T-helper 9 cell (primary cell): ENCODE measurements at places on chromosomes 5 and 9.

- DNase-seq = no peak
These were observed 11.4 kb upstream of the GRM6 start for GRCh38 chr5:179006564-179006963.

DNA sequence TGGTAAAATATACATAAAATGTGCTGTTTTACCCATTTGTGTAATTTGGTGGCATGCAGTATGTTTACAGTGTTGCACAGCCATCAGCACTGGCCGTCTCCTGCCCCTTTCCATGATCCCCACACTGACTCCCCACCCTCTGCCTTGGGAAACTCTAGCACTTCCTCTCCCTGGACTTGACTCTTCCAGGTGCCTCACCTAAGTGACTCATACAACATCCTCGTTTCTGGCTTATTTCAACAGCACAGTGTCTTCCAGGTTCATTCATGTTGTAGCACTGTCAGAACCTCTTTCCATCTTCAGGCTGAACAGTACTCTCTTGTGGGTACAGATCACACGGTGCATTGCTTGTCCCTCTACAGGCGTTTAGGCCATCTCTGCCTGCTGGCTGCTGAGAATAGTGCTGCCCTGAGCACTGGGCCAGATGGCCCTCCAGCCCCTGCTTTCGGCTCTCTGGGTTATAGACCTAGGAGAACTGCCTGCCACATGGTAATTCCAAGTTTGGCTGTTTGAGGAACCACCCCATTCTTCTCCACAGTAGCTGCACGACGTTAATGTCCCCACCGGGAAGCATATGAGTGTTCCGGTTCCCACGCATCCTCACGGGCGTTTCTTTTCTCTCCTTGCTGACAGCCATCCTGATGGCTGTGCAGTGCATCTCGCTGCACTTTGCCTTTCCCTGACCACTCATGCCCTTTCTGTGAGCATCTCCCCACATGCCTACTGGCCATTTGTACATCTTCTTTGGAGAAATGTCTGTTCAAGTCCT lies 211.8 kb downstream of the FANCC start:
- DNase-seq = no peak

DNA sequence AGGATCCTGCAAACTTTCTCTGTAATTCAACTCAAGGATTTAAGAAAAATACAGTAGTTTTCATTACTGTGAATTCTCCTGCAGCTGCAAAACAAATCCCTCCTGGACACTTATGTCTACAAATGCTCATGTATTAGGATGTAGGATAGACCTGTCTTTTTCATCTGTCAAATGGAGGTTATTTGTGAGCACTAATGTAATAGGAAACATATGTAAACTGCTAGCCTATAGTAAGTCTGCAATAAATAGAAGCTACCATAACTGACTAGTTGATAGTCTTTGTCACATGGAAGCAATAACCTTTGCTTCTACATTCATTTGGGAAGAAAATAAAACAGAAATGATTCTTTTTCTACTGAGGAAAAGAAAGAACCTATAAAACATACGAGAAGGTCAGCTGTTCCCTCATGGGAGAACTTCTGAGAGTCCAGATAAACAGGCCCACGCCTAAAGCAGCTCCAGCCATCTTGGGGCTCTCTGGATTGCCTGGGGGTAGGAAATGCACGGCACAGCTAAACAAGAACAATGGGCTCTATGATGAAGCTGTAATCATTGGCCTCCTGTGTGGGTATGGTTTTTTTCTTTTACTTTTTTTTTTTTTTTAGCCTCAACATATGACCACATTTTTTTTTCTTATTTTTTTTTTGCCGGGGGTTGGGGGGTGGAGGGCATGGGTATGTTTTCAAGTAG lies 6.2 kb downstream of the KCNV2 start:
- DNase-seq = no peak

DNA sequence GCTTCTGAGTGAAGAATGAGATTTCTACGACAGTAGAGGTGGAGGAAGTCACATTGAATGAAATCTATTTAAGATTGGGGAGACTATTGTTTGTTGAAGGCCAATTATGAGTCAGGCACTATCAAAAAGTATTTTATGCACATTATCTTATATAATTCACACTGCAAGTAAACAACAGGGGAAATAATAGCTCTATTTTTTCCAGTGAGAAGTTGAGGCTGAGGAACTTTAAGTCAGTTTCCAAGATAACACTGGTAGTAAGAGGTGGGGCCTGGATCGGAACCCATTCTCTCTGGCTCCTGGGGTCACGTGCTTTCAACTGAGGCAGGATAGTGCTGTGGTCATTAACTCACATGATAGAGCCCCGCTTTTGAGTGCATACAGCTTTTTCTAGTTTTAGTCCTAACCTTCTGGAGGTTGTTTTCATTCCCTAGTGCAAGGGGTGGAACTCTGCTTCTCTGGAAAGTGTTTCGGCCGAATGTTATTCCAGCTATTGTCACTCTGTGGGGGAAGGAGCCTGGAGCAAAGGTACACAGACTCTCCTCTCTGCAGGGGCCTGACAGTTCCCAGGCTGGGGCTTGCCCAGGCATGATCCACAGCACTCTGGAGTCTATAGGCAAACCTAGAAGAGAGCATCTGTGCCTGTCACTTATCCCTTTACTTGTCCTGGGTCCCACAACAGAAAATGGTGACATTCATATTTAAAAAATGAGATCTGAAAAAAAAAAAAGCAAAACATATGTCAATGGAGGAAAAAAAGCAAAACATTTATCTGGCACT lies 352.4 kb upstream of the ACTBL2 start:
- no peak for DNase-seq

DNA sequence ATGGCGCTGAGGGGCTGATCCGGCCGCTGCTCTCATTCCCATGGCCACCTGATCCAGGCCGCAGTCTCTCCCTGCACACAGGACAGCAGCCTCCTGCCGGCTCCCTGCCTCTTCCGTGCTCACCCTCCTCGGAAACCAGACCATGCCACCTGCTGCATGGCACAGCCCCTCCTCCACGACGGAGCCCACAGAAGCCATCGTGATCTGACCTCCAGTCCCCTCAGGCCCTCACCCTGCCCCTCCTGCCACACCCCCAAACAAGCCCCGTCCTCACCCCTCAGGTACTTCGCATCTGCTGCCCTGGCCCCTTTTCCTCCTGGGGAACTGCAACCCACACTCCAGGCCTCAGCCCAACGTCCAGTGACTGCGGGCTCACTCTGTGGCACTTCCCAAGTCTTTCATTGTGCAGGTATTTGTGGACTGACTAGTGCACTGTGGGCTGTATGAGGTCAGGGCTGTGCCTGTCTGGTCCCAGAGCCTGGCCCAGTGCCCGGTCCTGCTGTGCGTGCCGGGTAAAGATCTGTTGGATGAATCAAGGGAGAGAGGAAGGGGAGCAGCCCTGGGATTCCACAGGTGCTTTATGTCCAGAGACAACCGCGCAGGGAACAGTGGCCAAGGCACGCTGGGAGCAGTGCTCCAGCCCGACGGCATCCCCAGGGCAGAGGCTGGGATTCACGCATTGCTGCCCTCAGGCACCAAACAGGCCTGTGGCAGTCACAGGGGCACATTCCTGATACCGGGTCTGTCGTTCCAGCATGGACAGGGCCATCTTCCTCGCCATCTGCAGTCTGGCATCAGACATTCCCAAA lies 86.1 kb downstream of the ADAMTS2 start:
- DNase-seq = no peak

- DNase-seq = no peak
These were observed 734.5 kb upstream of the NUDT12 start for GRCh38 chr5:104297076-104297475.

DNA sequence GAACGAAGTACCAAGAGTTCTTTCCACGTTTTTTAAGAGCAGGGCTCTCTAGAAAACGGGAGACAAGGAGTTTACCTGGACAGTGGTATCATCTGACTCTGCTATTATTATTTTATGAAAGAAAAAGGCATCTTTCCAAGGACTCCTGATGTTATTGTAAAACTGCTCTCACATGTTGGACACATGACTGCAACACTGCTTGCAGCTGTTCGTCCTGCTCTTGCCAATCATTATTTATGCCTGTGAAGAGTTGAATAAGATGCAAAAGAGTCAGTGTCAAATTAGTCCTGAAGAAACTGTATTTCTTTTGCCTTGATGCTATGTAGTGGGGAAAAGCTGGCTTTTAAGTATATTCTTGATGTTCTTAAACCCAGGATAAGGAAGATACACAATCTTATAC lies 284.5 kb upstream of the PTGER4 start:
- DNase-seq = no peak

- DNase-seq = no peak
These were observed 603.0 kb downstream of the BNC2 start for GRCh38 chr9:16267281-16268066.

- no peak for DNase-seq
These were observed 27.4 kb upstream of the SYNPO start for GRCh38 chr5:150612905-150613670.

GRCh38 chr5:66669862-66670195 lies 73.6 kb downstream of the MAST4 start:
- no peak for DNase-seq

GRCh38 chr9:107963246-107963645 lies 473.7 kb upstream of the KLF4 start:
- DNase-seq = no peak

GRCh38 chr5:169408731-169409130 lies 107.8 kb upstream of the SLIT3 start:
- no peak for DNase-seq
